ENCODE measurements at places on chromosomes 5 and 9.

DNA sequence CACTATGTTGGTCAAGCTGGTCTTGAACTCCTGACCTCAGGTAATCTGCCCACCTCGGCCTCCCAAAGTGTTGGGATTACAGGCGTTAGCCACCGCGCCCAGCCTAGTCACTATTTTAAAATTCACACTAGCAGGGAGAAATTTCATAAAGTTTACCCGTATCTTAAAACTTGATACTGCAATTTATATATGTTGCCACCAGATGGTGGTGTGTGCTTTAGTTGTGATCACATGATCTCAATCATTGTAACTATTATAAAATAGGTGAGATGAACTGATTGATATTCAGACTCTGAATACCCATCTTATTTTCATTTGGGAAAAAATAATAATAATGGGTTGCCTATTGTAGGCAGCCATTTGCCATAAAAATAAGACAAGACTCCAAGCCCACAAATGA lies 1330.4 kb upstream of the WWC1 start:
- no peak for DNase-seq

GRCh38 chr9:137682428-137683105 lies 63.8 kb downstream of the EHMT1 start:
- DNase-seq, result no peak

DNA sequence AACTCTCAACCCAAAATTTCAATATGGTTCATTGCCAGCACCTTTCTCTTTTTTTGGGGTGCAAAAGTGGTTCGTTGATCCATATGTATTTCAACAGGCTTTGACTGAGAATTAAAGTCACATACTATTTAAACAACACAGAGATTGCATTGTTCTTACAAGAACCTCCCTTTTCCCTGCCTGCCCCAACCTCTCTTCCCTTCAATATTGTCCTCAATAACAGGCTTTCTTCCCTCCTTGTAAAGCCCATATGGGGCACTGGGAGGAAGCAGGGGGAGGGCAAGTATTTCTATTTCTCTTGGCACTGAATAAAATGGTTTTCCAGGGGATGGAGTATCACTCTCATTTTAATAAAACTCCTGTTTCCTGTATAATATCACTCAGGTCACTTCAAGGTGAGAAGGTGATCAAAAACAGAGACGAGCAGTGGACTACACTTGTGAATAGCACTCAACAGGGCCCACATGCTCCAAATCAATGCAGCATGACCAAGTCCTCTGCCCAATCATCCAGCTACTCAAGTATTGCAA lies 65.1 kb downstream of the EFNA5 start:
- DNase-seq, result no peak

DNA sequence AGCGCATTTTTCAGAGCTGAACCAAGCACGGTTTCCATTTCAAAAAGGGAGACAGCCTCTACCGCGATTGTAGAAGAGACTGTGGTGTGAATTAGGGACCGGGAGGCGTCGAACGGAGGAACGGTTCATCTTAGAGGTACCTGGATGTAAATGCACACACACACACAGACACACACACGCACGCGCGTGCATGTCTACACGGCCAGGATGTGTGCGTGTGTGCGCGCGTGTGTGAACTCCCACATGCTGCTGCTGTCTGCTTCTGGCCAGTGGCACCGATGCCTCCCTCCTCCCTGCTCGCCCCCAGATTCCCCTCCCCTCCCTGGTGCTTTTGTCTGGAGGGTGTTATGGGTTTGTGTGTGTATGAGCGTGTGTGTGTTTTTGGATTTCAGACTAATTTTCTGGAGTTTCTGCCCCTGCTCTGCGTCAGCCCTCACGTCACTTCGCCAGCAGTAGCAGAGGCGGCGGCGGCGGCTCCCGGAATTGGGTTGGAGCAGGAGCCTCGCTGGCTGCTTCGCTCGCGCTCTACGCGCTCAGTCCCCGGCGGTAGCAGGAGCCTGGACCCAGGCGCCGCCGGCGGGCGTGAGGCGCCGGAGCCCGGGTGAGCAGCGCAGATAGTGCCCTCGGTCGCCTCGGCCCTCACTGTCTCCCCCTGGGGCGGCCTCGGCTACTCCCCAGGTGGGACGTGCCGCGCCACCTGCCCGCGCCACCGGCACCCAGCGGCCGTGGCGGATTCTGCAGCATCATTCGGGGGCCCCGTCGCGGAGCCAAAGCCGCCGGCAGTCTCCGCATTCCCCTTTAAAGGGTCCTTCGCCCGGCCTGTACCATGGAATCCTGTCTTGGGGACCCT lies at the start of gene NTRK2:
TSS of gene NTRK2 (plus strand) at position 442 of the 850 bp plus-strand sequence. CDS start 1,020 bp downstream, outside the sequence.
- no peak for DNase-seq
